Type B pancreatic cell (in vitro differentiated cells): ENCODE measurements at places on chromosomes 13 and 19. TPM values are rescaled to one million over a fixed set of nuclear protein-coding genes. Genes with fewer than 3 reads are reported as not detected.

Gene SHISA7
- total RNA-seq: 0.05 and 0.22 TPM in 2 replicates

DNA sequence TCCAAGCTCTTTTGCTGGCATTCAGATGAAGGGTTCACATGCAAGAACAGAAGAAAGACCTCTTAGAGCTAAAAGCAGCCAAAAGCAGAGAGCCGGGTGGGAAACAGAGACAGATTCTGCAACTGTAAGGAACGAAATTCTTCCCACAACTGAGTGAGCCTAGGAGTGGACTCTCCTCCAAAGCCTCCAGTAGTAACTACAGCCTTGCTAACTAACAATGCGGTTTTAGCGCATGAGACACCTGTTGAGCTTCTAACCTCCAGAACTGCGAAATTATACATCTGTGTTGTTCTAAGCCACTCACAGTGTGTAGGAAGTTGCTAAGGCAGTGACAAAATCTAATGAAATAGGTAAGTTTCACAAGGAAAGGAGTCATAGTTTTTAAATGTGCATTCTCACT is 98.1 kb upstream of the SLITRK1 start:
- no peaks in the 10 kb centered on the region for H3K4me1 ChIP-seq
- no peaks in the 10 kb centered on the region for H3K27me3 ChIP-seq
- DNase-seq: no peak
- no peak overlapping the region for H3K27ac ChIP-seq
- H3K4me3 ChIP-seq: no peak overlapping the region

GRCh38 chr19:10096615-10096963 is 5.9 kb downstream of the ANGPTL6 start:
- H3K27ac ChIP-seq: no peak overlapping the region
- no peak for DNase-seq
- peaks cover 4% of the 10 kb centered on the region for H3K4me1 ChIP-seq
- no peak overlapping the region for H3K4me3 ChIP-seq

GRCh38 chr13:104584481-104584880 is 1518.3 kb upstream of the SLC10A2 start:
- H3K27ac ChIP-seq: no peak overlapping the region
- no peak for DNase-seq
- H3K4me1 ChIP-seq: peaks cover 10% of the 10 kb centered on the region
- H3K4me3 ChIP-seq: no peak overlapping the region
- H3K36me3 ChIP-seq: no peaks in the 10 kb centered on the region
- peaks cover 3% of the 10 kb centered on the region for H3K27me3 ChIP-seq

Gene PIP5K1C
- total RNA-seq: 35.9 and 44.5 TPM in 2 replicates

GRCh38 chr13:48579165-48579918 is 46.5 kb upstream of the RCBTB2 start:
- peaks cover 5% of the 10 kb centered on the region for H3K4me1 ChIP-seq
- H3K27me3 ChIP-seq: no peaks in the 10 kb centered on the region
- DNase-seq: no peak
- no peak overlapping the region for H3K4me3 ChIP-seq

Gene NDUFA3
- total RNA-seq: 140 and 155 TPM in 2 replicates

Gene MADCAM1
- 0.74 and 2.7 TPM in 2 replicates for total RNA-seq

- peak; percentile 15 for DNase-seq
- no peak overlapping the region for H3K27ac ChIP-seq
- H3K36me3 ChIP-seq: no peaks in the 10 kb centered on the region
Measured at GRCh38 chr13:113924184-113924901, 49.5 kb downstream of the C13orf46 start.

DNA sequence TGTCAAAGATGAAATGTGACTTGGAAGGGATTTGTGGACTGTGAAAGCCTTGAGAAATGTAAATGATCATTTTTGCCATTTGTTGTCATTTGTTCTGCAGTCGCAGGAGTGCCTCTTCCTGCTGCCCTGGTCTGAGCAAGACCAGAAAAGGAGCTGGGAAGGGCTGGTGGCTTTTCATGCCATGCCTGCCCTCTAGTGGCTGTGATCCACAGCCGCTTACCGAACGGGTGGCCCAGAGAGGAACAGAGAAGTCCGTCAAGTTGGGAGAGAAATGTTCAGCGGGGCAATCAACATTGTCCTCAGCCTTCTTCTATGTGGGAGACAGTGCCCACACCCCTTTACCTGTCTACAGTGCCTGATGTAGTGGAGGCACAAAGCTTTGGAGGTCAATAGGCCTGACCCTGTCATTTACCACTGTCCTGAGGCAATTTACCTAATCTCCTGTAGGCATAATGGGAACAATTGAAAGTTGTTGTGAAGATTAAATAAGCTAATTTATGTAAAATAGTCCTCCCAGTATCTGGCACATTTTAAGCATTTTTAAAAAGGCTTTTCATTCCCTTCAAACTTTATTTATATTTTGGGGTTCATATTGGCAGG is 224.5 kb downstream of the B3GLCT start:
- H3K4me1 ChIP-seq: peaks cover 4% of the 10 kb centered on the region
- DNase-seq: peak; percentile 77
- no peak overlapping the region for H3K4me3 ChIP-seq
- H3K36me3 ChIP-seq: no peaks in the 10 kb centered on the region

Gene APOC4
- not detected in 2 replicates for total RNA-seq

GRCh38 chr13:111255228-111255790 is 65.1 kb upstream of the TEX29 start:
- H3K27ac ChIP-seq: no peak overlapping the region
- H3K4me1 ChIP-seq: peaks cover 7% of the 10 kb centered on the region
- no peak overlapping the region for H3K4me3 ChIP-seq
- peaks cover 66% of the 10 kb centered on the region for H3K36me3 ChIP-seq
- no peak for DNase-seq
- H3K27me3 ChIP-seq: no peaks in the 10 kb centered on the region

Gene TMPRSS9
- 0.41 TPM in 1 of 2 replicates, not detected in the other for total RNA-seq

DNA sequence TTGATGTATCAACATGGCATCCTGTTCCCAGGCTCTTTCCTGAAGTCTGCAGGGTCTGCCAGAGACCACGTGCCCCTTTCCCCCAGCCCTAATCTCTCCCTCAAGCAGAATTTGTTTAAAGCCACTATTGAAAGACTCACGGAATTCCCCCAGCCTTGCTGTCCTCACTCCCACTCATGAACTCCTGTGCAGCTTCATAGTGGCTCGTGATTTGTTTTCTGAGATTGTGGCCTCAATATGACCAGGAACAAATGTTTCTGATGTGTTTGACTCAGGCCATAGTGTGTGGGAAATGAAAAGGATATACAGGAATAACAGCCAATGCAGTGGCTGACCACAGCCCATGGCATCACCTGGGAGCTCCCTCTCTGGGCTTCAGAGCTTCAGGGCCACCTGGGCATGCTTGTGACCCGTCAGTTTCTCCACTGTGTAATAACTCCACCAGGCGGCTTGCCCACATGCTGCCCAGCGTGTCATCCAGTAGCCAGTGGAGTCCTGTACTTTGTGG is 8.1 kb upstream of the SERPINE3 start:
- H3K27ac ChIP-seq: no peak overlapping the region
- no peaks in the 10 kb centered on the region for H3K4me1 ChIP-seq
- no peak for DNase-seq
- H3K27me3 ChIP-seq: peaks cover 5% of the 10 kb centered on the region
- H3K4me3 ChIP-seq: no peak overlapping the region

DNA sequence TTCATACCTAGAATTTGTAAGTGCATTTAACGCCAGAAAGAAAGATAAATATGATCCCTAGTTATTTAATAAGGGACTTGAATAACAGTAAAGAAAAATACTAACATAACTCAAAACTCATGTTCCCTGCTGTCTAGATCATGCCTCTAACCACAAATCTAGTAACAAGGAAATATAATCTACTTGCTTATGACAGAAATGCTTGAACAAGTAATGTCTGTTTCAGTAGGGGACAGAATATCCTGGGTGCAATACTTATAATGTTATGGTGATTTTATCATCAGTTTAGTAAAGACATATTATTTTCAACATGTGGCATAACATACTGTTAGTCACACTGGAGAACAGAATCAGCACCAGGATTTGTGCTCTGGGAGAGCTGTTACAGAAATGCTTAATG is 861.9 kb upstream of the SLITRK1 start:
- H3K36me3 ChIP-seq: no peaks in the 10 kb centered on the region
- no peak overlapping the region for H3K4me3 ChIP-seq
- no peak for DNase-seq
- H3K27ac ChIP-seq: no peak overlapping the region

Gene MKNK2
- 118 and 120 TPM in 2 replicates for total RNA-seq

DNA sequence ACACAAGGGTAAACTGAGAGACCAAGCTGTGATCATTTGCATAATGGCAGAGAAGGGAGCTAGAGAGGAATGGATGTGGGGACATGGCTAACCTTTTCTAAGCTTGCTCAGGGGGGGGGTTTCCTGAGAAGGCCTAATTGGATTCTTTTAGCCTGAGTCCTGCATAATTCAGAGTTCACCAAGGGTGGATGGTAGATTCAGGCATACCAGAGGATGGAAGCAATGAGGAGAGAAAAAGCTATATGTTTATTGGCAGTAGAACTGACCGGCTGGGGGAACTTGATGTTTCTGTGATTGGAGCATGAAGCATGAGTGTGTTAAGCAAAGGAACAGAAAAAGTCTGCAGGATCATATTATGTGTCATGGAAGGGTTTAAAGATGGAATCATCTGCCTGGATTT is 65.9 kb upstream of the KLF12 start:
- no peaks in the 10 kb centered on the region for H3K27me3 ChIP-seq
- no peak for DNase-seq
- H3K36me3 ChIP-seq: no peaks in the 10 kb centered on the region
- peaks cover 6% of the 10 kb centered on the region for H3K4me1 ChIP-seq
- no peak overlapping the region for H3K4me3 ChIP-seq

Gene ATP4A
- total RNA-seq: 1.3 and 16.8 TPM in 2 replicates

Gene CPT1C
- 7.8 and 65.0 TPM in 2 replicates for total RNA-seq

DNA sequence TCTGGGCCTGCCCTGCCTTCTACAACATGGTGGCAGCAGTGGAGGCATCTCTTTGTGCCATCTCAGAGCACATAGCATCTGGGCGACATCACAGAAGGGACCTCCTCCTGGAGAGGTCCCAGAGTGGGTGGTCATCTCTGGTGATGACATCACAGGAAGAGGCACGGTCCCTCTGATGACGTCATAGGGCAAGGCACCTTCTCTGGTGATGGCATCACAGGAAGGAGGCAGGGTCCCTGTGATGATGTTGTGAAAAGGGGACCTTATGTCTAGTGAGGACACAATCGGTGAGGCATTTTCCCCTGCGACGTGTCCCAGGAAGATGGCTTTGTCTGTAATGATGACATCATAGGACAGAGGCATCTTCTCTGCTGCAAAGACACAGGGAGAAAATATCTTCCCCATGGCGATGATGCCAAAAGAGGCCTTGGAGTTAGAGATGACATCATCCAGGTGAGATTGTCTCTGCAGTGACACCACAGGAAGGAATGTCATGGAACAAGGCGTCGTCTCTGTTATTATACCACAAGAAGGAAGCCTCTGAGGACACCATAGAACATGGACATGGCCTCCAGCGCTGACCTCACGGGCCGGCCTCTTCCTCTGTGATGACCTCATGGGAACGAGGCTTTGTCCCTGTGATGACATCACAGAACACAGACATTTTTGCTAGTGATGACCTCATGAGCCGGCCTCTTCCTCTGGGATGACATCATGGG is 10.7 kb downstream of the SHISA7 start:
- H3K4me1 ChIP-seq: peaks cover 5% of the 10 kb centered on the region
- no peaks in the 10 kb centered on the region for H3K36me3 ChIP-seq
- no peak overlapping the region for H3K27ac ChIP-seq
- H3K4me3 ChIP-seq: no peak overlapping the region
- H3K27me3 ChIP-seq: peaks cover 28% of the 10 kb centered on the region
- no peak for DNase-seq

DNA sequence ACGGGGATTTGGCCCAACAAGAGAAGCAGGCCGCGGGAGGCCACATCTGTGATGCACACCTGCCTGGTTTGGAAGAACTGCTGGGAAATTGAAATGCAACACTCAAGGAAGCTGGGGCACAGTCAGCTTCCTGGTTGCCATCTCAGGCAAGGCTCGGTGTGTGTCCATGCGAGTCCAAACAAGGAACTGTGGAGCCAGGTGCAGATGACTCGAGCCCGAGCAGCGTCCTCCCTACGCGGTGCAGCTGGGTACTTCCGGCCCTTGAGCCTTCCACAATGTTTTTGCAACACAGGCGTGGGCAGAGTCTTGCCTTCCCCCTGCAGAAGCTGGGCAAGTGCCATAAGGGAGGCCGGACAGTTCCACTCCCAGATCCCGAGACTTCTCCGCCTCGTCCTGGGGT is 94.6 kb downstream of the CRYL1 start:
- DNase-seq: no peak
- H3K36me3 ChIP-seq: peaks cover 5% of the 10 kb centered on the region
- H3K4me1 ChIP-seq: no peaks in the 10 kb centered on the region
- H3K27me3 ChIP-seq: no peaks in the 10 kb centered on the region
- H3K4me3 ChIP-seq: no peak overlapping the region

Gene PRTN3
- 0.45 TPM in 1 of 2 replicates, not detected in the other for total RNA-seq

DNA sequence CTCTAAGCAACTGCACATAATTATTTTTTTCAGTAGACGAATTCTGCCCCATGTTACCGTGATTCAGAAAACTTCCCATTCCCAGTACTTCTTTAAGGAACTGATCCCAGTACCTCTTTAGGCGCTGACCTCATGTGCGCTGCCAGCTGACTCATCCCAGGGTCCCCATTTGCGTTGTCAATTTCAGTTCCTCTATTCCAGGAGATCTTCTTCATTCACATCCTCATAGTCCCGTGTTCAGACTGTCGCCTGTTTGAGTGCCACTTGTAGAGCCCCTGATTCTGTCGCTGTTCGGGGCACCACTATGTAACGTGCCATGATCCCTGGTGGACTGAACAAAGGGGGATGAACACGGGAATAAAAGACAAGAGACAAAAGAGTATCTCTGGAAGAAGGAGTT is 16.4 kb downstream of the FPR3 start:
- no peak overlapping the region for H3K4me3 ChIP-seq
- H3K27me3 ChIP-seq: no peaks in the 10 kb centered on the region
- no peaks in the 10 kb centered on the region for H3K4me1 ChIP-seq
- no peaks in the 10 kb centered on the region for H3K36me3 ChIP-seq
- DNase-seq: no peak
- H3K27ac ChIP-seq: no peak overlapping the region

Gene PSENEN
- 74.2 and 85.4 TPM in 2 replicates for total RNA-seq

- no peaks in the 10 kb centered on the region for H3K27me3 ChIP-seq
- H3K36me3 ChIP-seq: no peaks in the 10 kb centered on the region
- no peak for DNase-seq
- H3K27ac ChIP-seq: peak overlapping the region; percentile 98
- H3K4me3 ChIP-seq: no peak overlapping the region
- peaks cover 15% of the 10 kb centered on the region for H3K4me1 ChIP-seq
Measured at GRCh38 chr13:77519808-77520207, 15.7 kb upstream of the SCEL start.

- H3K27me3 ChIP-seq: no peaks in the 10 kb centered on the region
- no peak for DNase-seq
- no peak overlapping the region for H3K4me3 ChIP-seq
- H3K36me3 ChIP-seq: no peaks in the 10 kb centered on the region
- no peaks in the 10 kb centered on the region for H3K4me1 ChIP-seq
Measured at GRCh38 chr13:71695662-71696061, 171.3 kb downstream of the DACH1 start.

- H3K27me3 ChIP-seq: no peaks in the 10 kb centered on the region
- DNase-seq: no peak
- peaks cover 17% of the 10 kb centered on the region for H3K36me3 ChIP-seq
- no peaks in the 10 kb centered on the region for H3K4me1 ChIP-seq
- no peak overlapping the region for H3K4me3 ChIP-seq
- H3K27ac ChIP-seq: no peak overlapping the region
Measured at GRCh38 chr19:46753420-46754155, 7.3 kb upstream of the STRN4 start.

- H3K4me1 ChIP-seq: peaks cover 5% of the 10 kb centered on the region
- no peak overlapping the region for H3K4me3 ChIP-seq
- no peaks in the 10 kb centered on the region for H3K36me3 ChIP-seq
- peak overlapping the region; percentile 78 for H3K27ac ChIP-seq
Measured at GRCh38 chr19:44566984-44567383, 37.5 kb upstream of the CEACAM20 start.
